ENCODE measurements at places on chromosomes 2 and 18.

DNA sequence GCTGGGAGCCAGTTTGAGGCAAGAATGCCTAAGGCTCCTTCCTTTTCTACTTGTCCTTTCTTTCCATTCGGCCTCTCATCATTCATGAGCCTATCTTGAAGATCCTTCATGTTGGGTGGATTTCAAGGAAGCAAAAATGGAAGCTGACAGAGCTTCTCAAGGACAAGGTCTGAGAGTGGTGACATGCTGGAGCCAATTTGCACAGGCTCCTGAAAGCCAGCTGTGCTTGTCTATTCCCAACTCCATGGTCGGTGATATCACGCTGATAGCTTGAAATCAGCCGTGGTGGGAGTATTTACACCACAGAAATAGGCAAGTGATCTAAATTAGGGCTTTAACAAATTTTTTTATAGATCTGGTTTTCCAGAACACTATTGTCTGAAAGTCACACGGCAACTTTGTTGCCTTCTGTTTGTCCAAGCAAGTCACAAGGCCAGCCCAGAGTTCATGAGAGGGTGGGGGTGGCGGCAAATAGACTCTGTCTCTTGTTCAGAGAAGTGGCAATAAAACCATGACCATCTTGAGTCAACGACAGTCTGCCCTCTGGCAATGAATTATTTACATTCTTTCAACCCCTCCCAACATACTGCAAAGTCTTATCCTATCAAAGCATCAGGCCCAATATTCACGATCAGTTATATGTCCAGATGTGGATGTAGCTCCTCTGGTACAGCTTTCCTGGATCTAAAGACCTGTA is 49.9 kb upstream of the SLC35F5 start:
- no peak for DNase-seq

DNA sequence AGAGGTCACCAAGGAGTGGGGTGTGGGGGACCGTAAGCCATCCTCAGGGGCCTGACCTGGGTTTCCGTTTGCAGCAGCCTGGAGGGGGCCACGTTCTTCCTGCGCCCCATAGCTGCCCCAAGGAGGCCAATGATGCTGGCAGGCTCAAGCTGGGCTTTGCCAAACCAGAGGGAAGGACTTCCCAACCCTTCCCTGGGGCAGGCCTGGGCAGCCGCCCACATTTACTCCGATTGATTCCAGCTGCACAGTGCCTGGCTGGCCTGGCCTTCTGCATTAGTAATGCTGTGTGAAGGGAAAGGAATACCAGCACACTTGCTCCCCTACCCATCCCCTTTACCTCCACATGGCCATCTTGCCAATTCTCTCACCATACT is 360.6 kb upstream of the SLC14A2 start:
- DNase-seq = no peak

DNA sequence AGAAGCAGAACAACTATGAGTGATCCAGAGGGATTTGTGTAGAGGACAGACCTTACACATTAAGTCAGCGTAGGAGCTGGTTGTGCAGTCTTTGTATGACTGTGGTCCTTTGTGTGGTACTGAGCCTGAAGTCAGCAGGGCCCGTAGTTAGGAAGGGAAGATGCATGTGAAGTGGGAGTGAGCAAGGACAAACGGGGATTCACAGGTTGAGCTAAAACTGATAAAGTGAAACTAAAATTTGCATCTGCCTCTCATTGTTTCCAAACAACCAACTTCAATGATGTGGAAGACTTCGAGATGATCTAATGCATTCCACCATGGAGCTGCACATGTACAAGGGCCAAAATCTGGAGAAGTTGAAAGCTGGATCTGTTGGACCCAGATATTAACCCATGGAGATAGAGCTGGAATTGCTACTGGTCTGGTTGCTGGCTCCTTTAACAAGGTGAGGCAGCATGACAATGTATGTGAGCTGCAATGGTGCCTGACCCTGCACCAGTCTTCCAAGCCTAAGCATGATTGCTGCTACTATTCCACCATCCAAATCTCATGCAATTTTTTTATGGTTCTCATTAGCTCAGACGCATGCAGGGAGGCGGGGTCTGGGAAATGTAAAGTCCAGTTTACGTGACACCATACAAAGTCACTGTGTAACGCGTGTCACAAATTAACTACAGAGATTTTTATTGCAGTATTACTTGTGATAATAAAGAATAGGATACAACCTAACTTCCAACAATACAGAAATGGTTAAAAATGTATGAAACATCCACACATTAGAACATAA is 12.1 kb upstream of the CYBRD1 start:
- no peak for DNase-seq

- DNase-seq = no peak
These were observed 76.2 kb downstream of the CDK15 start for GRCh38 chr2:201882353-201883090.

GRCh38 chr2:83695037-83695436 is 764.0 kb downstream of the SUCLG1 start:
- DNase-seq = no peak

- no peak for DNase-seq
These were observed 9.1 kb downstream of the TNP1 start for GRCh38 chr2:216850665-216851322.

GRCh38 chr2:122081751-122082150 is 326.3 kb downstream of the TSN start:
- DNase-seq = peak; percentile 76

GRCh38 chr18:61893309-61893970 is 633 bp upstream of the RNF152 start:
- no peak for DNase-seq

- DNase-seq = no peak
These were observed 275.8 kb downstream of the NDUFA10 start for GRCh38 chr2:239749272-239749873.
